ENCODE measurements at places on chromosomes 12 and 14.

- no peak for DNase-seq
Measured at GRCh38 chr14:80378084-80378690, 166.9 kb upstream of the DIO2 start.

DNA sequence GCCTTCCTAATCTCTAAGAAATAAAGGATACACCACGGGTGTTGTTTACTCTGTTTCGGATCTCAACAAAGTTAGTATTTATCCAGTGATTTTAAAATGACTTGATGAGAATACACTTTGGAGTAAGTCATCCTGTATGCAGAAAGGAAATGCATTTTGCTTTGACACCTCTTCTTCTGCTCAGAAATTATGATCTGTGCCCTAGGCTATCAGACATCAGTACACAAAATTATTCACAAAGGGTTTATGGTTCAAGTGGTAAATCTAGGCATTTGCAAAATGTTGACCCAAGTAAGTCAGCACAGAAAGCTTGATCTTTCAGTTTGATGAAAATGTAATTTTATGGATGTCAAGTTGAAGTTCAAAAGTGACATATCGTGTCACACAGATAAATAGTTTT is 248.5 kb downstream of the ATP23 start:
- DNase-seq, result no peak

DNA sequence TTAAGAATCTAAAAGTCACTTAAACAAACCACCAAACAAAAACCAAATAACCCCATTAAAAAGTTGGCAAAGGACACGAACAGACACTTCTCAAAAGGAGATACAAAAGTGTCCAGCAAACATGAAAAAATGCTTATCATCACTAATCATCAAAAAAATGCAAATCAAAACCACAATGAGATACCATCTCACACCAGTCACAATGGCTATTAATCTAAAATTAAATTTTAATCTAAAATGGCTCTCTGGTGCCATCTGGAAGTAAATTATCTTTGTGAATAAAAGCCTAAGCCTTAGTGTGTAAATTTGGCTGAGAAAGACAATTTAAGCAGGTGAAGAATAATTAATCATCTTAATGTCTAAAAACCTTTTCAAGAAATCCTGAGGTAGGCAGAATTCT is 204.5 kb upstream of the PPFIA2 start:
- no peak for DNase-seq

DNA sequence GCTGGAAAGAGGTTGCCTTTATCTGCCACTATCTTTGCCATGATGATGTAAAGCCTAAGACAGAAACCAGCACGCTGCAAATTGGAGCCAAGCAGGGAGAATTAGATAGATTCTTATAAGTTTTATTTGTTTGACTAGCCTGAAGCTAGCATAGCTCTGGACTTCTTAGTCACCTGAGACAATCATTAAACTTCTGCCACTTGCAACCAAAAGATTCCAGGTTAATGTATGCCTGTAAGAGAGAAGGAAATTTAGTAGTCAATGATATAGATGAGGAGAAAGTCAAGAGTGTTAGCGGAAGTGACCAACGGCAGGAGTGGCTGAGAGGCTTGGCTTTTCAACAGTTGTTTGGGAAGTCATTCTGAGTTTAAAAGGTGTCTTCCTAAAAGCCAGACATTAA is 1106.6 kb downstream of the VRK1 start:
- no peak for DNase-seq

DNA sequence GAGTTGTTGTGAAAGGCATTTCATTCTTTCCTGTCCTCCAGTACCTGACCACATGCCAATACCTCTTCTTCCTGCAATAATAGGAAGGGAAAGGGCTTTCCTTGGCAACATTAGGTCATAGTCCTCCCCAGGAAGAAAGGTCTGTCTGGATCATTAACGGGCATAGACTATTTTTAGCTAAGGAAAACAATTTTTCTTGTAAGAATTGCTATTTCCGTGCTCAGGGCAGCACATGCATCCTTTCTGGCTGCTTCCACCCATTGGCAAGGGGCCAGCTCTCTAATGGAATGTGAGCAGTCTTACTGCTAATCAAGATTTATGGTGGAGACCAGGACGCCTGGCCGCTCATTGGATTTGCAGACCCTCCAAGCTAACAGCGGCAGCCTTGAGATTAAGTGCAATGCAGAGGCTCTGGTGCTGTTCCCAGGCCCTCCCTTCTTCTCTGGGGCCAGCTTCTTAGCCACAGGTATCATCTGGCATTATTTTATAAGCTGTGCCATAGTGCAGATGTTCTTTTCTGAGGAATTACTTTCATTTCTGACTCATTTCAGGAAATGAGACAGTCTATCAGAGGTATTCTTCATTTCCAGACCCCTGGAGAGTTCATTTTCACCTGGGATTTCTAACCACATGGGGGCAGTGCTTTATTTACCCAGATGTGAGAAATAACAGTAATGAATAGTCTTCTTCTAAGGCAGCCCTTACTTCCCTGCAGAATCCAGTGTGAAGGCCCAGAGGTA is 52.9 kb downstream of the ANO6 start:
- no peak for DNase-seq

- DNase-seq, result peak; percentile 46
Measured at GRCh38 chr14:64702493-64703394, 1.5 kb upstream of the PLEKHG3 start.

DNA sequence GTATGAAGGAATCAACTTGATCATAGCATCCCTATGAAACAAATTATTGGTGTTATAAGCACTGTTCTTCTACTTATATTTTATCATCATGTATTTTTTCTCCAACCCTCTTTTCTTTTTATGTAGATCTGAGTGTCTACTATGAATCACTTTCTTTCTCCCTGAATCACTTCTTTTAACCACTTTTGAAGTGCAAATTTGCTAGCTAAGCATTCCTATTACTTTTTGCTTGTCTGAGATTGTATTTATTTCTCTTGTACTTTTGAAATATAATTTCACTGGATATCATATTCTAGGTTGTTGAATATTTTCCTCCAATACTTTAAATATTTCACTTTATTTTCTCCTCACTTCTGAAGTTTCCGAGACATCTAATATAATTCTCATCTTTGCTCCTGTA is 1282.3 kb upstream of the FLRT2 start:
- no peak for DNase-seq

GRCh38 chr12:94433744-94434143 is 25.9 kb downstream of the CEP83 start:
- DNase-seq, result no peak

GRCh38 chr14:76131071-76131965 is 20.4 kb upstream of the GPATCH2L start:
- no peak for DNase-seq

DNA sequence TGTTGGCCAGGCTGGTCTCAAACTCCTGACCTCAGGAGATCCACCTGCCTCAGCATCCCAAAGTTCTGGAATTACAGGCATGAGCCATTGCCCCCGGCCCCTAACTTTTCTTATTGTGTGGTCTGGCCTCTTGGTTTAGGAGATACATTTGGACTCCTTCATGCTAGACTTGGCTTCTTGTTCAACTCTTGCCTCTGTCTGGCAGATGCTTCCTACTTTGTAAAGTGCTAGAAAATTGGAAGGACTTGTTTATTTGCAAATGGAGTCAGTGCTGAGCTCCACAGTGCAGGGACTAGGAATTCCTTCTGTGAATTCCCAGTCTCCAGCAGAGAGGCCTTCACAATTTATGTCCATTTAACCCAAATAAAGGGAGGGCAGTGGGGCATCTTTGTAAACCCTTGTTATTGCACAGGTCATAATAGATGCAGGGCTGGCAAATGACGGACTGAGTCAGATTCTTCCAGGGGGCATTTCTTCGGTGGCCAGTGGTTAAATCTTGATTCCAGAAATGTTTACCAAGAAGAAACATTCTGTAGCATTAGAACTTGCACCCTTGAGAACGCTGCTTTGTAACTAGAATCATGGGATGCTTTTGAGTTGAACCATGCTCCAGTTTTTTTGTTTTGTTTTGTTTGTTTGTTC is 73.8 kb upstream of the TBX3 start:
- no peak for DNase-seq

GRCh38 chr14:69318901-69319475 is 59.0 kb downstream of the GALNT16 start:
- no peak for DNase-seq

- DNase-seq, result no peak
Measured at GRCh38 chr12:13443498-13443897, 247.0 kb downstream of the EMP1 start.

DNA sequence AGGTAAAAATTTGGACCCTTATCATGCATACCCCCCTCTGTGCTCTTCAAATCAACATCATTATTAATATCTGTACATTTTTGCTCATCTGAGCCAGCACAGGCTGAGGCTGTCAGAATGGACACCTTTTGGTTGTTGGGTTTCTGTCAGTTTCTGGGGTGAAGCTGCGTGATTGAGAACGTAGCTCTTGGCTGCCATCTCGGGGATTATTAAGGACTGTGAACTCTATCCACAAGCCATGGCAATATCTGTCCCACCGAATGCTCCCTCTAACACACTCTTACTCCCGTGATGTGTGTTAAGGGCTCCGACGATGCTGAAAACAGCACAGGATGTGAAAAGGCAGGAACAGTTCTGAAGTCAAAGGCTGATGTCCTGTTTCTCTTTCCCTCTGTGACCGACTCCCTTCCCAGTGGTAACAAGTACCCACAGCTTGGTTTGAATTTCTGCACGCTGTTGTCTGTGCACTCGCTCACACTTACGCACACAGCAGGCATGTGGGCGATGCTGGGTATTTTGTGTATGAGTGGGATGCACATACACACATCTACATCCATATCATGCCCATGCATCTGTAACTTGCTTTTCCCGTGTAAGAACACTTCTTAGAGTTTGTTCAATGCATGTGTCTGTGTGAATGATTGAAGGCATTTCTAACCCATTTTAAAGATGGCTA is 405.6 kb downstream of the TMEM121 start:
- DNase-seq, result peak; percentile 27
